ENCODE measurements at places on chromosomes 3 and 15. TPM values are rescaled to one million over a fixed set of nuclear protein-coding genes. Genes with fewer than 3 reads are reported as not detected.

The LARP6 gene
- total RNA-seq: 20.5 TPM

The C3orf85 gene
- not detected for total RNA-seq

The CHRD gene
- 3.2 TPM for total RNA-seq

The THPO gene
- 0.98 TPM for total RNA-seq

The RAB5A gene
- total RNA-seq: 43.8 TPM

The CCDC33 gene
- 15.1 TPM for total RNA-seq

The C15orf62 gene
- total RNA-seq: 0.61 TPM

The SPESP1 gene
- total RNA-seq: not detected

The HMG20A gene
- 67.2 TPM for total RNA-seq

The HYKK gene
- total RNA-seq: 0.86 TPM

The B3GALNT1 gene
- total RNA-seq: 27.1 TPM

The PYGO1 gene
- total RNA-seq: 32.2 TPM

The LTK gene
- 0.16 TPM for total RNA-seq

The LDHAL6B gene
- not detected for total RNA-seq

The PLIN1 gene
- total RNA-seq: 0.73 TPM

The ABTB1 gene
- 6.8 TPM for total RNA-seq

The CD200R1 gene
- total RNA-seq: not detected

The AQP9 gene
- not detected for total RNA-seq

The MAP3K13 gene
- total RNA-seq: 20.7 TPM

The COL6A5 gene
- total RNA-seq: not detected

The RBPMS2 gene
- 40.5 TPM for total RNA-seq

The RSL24D1 gene
- 78.6 TPM for total RNA-seq

The CALML4 gene
- 11.9 TPM for total RNA-seq

The ZNF80 gene
- not detected for total RNA-seq

The CMTM8 gene
- 4.4 TPM for total RNA-seq

The NR2E3 gene
- not detected for total RNA-seq

The HACD3 gene
- total RNA-seq: 147 TPM

The CATSPER2 gene
- total RNA-seq: 2.8 TPM

The SEMA6D gene
- total RNA-seq: 11.8 TPM

The PLAAT1 gene
- total RNA-seq: 4.0 TPM

The BRK1 gene
- 125 TPM for total RNA-seq

The CLDN18 gene
- total RNA-seq: not detected

The CCR3 gene
- total RNA-seq: not detected

The ZXDC gene
- 34.3 TPM for total RNA-seq

The AADACL2 gene
- total RNA-seq: not detected

Measured in neural crest cell (in vitro differentiated cells).